Activated CD4-positive, alpha-beta memory T cell treated with anti-CD3 and anti-CD28 coated beads, Interleukin-2, amount 10 ng/mL, durations not matched to agents 7 days and 5 days (primary cell): ENCODE measurements at places on chromosomes 3 and 15. TPM values are rescaled to one million over a fixed set of nuclear protein-coding genes. Genes with fewer than 3 reads are reported as not detected.

DNA sequence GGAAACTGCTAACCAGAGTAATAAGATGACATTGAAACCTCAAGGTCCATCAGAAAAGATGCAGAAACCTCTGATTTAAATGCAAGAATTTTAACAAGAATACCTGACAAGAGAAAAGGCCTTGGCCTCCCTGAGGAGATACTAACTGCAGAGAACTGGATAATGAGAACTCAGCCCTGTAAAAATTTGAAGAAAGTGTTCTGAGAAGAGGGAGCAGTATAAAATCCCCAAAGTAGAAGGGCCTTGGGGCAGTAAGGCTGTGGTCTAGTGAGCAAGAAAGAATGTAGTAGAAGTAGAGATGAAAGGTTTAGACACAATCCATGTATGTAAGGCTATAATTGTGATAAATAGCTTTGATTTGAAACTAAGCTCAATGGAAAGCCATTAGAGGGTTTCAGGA is 394.1 kb downstream of the ZBBX start:
- no peaks in the 10 kb centered on the region for H3K36me3 ChIP-seq
- no peaks in the 10 kb centered on the region for H3K4me1 ChIP-seq
- H3K27me3 ChIP-seq, result no peaks in the 10 kb centered on the region

The PIGBOS1 gene
- 14.9 TPM for total RNA-seq

- DNase-seq, result no peak
- H3K36me3 ChIP-seq, result peaks cover 70% of the 10 kb centered on the region
- peak overlapping the region; percentile 99 for H3K27ac ChIP-seq
- peaks cover 92% of the 10 kb centered on the region for H3K4me1 ChIP-seq
Observed at GRCh38 chr15:77019521-77020331, 24.8 kb downstream of the PSTPIP1 start.

The LRRN1 gene
- total RNA-seq, result 0.35 TPM

- H3K4me3 ChIP-seq, result no peak overlapping the region
- no peak overlapping the region for H3K27ac ChIP-seq
- no peaks in the 10 kb centered on the region for H3K4me1 ChIP-seq
- H3K36me3 ChIP-seq, result no peaks in the 10 kb centered on the region
- peaks cover 48% of the 10 kb centered on the region for H3K27me3 ChIP-seq
Observed at GRCh38 chr15:61034678-61035291, 194.3 kb downstream of the RORA start.

The SLITRK3 gene
- total RNA-seq, result not detected

DNA sequence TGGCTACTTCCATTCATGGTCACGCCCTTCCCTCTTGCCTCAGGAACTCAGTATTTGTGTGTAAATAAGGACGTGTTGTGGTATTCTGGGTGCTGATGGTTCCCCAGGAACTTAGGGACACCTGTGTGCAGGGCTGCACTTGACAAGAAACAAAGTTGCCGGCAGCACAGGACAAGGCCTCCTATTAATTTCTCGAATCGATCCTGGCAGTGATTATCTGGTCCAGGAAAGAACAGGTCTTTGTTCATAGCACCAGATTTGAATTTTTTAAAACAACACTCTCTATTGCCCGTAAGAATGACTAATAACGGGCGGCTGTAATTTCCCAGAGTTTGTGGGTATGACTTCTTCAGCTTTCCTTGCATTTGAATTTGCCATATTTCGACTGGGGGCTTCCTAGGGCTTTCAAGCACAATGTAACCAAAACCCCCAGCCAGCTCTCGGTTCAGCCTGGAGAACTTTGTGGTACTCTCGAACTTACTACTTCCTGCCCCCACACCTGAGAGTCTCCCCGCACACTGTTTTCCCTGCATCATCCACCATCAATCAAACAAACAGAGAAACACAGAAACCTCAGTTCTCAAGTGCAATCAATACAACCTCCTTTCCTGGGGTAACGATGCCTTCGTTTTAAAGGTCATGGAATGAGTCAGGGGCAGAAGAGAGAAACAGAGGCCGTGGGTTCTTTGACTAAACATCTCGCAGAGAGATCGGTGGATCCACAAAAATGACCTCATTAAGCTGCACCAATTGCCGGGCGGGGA is 241.7 kb upstream of the ICE2 start:
- peak; percentile 46 for DNase-seq
- peaks cover 2% of the 10 kb centered on the region for H3K27me3 ChIP-seq
- peak overlapping the region; percentile 48 for H3K4me3 ChIP-seq
- H3K4me1 ChIP-seq, result peaks cover 43% of the 10 kb centered on the region
